ENCODE measurements at places on chromosomes 2 and 18.

DNA sequence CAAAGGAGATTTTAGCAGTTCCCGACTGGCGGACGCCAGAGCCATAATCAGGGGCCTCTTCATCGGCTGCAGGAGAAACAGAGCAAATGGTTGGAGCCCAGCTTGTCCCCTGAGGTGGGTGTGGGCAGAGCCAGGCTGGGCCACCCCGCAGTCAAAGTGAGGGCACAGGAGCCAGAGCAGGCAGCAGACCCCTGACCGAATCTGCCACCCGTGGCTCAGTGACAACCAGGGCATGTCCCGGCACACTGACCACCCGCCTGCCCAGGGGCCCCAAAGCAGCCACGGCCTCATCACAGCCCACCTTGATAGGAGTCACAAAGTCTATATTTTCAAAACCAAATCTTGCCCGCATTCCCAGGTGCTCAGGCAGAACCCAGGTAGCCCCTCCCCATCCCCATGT lies 55.6 kb downstream of the AQP12A start:
- DNase-seq = no peak

DNA sequence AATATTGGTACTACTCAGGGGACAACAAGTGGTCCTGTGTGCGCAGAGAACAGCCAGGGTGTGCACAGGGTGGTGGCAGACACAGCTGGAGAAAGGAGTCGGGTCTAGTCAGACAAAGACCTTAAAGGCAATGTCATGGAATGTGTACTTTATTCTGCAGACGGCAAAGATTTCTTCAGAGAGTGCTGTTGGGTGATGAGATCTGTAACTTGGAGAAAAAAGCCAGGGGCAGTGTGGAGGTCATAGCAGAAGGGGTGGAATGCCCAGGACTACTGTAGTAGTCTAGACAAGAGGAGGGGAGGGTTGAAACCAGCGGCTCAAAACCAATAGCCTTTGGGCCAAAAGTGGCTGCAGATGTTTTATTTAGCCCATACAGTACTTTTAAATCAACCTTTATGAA lies 121.3 kb upstream of the ZFP36L2 start:
- no peak for DNase-seq

DNA sequence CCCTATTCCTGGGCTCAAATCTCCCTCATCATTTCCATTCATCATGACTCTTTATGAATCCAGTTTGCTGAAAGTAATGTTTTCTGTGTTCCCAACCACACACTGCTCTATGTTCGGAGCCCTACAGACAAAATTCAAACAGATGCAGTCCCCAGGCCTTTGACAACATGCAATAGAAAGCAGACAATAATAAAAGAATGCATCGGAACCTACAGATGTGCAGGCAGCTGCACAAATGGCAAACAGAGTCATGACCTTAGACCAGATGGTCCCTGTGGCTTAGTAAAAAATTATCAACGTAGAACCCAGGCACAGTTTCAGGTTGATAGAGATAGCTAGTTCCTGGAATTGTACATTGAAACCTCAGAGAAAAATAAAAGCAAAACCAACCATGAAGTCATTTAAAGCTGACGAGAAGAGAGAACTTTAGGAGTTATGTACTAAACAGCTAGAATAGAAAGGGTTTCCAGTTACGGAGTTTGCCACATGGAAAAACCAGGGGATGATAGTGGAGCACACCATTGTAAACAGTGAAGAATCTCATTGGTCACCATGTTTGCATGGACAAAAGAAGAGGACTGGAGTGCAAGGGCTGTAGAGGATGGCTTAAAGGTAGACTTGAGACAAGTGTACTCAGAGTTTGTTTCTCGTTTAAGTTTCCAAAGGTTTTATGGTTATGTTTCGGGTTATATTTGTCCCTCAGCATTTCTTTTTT lies 23.2 kb upstream of the ACVR1 start:
- no peak for DNase-seq

DNA sequence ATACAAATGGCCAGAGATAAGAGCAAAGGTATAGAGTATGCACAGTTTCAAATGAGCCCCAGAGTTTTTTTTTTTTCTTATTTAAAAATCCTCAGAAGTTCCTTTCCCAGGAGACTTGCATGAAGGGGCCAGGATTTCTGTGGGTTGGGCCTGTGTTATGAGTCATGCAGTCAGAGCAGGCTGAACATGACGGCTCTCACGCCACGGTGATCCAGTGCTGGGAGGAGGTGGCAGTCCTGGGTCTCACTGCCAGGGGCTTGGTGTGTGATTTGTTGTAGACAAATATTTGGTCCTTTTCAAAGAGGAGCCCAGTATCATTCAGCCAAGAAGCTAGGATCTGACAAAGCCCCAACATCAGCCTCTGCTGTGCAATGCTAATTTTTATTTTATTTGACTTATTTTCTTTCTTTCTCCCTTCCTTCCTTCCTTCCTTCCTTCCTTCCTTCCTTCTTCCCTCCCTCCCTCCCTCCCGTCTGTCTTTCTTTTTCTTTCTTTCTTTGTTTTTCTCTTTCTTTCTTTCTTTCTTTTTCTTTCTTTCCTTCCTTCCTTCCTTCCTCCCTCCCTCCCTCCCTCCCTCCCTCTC lies 10.4 kb upstream of the KCNE4 start:
- no peak for DNase-seq

DNA sequence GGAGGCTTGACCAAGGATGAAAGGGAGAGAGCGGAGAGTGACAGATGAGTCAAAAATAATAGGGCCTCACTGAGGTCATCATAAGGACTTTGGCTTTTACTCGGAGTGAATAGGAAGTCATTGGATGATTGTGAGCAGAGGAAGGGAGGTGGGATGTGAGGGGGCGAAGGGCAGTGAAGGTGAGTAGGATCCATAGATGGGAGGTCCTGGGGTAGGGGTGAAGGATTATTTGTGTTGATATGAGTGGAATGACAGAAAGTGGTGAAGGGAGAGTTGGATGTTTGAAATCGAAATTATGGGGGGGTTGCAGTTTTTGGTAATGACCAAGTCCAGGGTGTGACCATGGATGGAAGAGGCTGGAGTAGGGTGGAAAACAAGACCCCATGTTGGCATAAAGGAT lies 14.0 kb downstream of the PNO1 start:
- DNase-seq = no peak

DNA sequence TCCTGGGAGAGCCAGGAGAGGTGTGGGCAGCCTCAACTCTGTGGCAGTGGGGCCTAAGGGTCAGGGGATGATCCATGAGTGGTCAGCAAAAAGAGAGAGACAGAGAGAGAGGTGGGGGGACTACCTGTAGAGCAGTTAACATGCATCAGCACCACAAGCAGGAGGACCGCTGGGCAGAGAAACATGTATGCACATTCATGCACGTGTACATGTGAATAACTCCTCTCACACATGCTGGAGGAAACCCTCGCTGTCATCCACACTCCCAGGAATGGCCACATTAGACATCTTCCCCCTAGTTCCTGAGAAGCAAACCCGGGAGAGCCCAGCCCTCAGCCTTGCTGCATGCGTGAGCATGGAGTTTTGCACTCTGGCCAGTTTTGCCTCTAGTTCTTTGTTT lies 166.1 kb downstream of the SMAD7 start:
- no peak for DNase-seq

DNA sequence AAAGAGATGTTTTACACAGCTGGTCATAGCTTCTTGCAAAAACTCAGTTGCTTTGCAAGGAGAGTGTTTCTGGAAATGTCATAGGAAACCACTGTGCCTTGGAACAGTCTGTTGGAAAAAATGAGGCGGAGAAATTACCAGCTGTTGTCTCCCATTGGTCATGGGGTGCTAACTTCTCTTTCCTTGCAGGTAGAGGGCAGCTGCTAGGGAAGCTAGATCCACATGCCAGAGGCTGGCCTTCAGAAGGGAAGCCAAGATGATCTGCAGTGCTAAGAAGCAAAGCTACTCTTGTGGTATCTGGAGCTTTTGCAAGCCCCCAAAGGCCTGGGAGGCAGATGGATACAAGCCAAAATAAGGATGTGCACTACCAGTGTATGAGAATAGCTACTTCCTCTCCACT lies 34.8 kb upstream of the LAMA1 start:
- no peak for DNase-seq

- DNase-seq = no peak
These were observed 18.2 kb downstream of the HPCAL1 start for GRCh38 chr2:10320933-10321332.

DNA sequence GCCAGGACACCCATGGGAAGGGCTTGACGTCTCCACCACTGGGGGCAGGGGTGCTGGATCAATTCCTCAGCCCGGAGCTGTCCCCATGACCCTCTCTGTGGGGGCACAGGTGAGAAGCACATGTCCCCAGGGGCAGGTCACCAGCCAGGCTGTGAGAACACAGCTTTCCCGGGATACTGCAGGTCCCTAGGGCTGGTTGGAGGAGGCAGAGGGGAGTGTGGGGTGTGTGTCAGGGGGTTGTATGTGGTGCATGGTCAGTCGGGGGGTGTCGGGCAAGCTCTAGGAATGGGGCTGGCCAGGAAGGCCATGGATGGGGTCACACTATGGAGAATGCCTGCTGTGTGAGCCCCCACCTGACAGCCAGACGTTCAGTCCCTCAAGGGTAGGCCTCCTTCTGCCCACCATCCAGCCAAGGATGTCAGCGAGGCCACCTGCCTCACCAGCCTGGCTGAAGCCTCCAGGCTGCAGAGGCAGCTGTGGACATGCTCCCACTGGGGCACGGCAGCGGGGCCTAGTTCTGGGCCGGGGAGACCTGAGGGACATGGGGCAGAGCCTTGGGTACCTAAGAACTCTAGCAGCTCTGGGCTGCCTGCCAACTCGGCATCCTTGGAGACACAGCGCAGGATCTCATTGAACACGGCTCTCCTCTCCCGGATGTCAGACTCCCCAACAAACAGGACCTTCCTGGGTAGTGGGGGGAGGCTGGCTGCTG lies 10.3 kb downstream of the HS1BP3 start:
- no peak for DNase-seq

DNA sequence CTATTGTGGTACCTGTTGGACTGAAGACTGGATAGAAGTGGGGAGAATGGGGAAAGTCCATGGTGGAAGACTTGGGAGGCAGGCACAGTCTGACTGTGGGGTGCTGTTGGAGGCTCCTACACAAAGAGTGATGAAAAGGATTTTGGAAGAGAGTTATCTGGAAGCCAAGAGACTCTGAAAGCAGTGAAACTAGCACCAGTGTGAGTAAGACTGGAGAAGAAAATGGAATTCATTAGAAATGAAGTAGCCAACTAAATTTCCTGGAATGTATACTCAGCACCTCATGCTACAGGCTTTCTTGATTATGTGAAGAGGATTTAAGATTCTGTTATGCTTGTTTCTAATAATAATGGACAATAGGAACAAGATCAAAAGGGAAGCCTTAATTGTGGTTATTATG lies 27.7 kb downstream of the ELP2 start:
- no peak for DNase-seq

DNA sequence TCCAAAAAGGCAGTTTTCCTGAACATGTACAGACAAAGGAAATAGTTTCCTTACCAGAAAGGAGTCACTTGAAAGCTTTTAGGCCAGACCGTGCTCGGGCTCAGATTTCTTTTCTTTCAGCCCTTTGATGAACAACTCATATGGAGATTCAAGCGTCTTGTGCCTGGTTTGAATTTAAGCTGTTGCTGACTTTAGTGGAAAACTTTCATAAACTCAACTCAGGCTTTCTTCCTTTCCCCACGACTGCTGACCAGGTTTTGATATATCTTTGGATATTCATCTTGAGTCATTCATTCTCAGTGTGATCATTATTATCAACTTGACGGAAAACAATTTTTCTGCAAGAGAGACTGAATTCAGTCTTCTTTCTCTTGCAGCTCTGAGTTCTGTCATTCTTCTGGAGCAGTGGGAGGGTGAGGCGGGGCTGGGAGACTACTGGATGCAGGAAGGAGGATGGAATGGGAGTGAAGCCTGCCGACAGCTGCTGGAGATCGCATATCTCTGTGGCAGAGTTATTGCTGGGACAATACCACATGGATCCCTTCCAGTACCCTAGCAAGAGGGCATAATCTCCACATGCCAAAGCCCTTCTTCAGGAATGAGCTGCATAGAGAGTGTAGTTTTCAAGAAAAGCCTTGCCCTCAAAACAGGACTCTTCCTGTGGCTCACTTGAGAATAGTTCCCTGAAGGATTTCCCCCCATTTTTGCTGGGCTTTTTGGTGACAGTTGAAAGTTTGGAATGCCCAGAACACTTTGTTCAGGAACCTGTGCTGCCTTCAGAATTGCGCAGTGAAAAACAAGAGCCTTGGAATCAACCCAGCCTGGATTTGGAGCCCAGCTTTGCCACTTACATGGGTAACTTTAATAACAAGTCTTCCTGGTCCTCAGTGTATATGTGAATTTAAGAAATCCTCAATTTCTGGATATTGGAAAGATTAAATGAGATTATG lies 364.4 kb downstream of the ZNF521 start:
- DNase-seq = no peak

GRCh38 chr18:8705961-8706790 lies 820 bp downstream of the MTCL1 start:
- no peak for DNase-seq

GRCh38 chr2:98828369-98828744 lies 97.4 kb upstream of the MGAT4A start:
- no peak for DNase-seq

DNA sequence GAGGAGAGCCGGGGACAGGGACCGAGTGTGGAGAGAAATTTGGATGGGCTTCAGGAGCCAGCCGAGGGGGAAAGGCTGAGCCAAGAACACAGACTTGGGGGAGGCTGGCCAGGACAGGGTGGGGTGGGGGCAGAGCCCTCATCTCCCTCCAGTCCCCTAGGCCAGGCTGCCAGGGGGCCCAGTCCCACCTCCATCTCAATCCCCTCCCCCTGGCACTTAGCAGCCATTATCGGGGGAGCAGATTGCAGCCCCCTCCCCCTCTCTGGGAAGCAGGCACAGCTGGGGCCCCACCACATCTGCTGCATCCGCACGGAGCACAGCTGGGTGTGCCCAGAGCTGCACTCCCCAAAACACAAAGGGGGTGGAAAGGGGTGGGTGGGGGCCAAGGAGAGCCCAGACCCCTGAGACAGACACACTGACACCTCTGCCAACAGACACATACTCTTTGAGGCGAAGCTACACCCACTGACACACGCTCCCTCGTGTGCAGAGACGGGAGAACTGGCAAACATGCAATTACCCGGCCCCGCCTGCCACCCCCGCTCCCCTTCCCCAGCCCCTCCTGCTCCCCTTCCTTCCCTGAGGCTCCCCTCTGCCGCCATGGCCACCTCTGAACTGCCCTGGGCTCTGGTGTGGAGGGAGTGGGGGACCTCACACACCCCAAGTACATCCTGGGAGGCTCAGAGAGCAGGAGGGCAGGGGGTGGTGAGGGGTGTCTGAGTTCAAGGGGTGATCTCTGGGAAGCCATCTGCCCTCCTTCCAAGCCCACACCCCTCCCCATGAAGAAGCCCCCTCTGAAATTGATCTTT lies 5.1 kb upstream of the ASIC4 start:
- DNase-seq = peak; percentile 95

DNA sequence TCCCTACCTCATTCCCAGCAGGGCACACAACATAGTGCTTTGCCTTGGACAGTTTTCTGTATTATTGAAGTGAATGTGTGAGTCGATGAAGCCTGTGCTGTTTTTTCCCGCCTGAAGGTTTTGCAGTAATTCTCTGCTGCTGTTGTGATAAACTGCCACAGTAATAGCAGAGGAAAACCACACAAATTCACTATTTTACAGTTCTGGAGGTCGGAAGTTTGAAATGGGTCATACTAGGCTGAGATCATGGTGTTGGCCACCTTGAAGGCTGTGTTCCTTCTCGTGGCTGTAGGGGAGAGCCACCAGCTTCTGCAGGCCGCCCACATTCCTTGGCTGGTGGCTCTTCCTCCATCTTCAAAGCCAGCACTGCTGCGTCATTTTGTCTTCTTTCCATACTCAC lies 678 bp upstream of the SLC16A14 start:
- no peak for DNase-seq

- DNase-seq = no peak
These were observed 230.1 kb downstream of the DYM start for GRCh38 chr18:49230326-49230725.

Measured in NCI-H1694 (cell line).